Hippocampal formation (tissue), 2 donors: ENCODE measurements at places on chromosomes 7 and 10.

DNA sequence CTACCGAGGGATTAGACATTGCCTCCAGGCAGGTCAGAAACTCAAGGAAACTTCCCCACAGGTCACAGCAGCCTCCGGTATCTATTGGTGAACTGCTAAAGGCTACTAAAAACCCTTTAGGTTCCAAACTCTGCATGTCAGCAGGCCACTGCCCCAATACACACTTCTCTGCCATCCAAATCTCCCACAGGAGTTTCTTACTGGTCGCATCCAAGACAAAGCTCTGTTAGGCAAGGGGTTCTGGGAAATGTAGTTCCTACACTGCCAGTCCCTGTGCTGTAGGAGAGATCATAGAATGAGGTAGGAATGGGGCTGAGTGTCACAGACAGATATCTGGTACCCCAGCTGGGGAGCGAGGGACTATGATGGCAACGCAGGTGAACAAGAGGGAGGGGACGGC lies 757.0 kb upstream of the C7orf33 start:
- DNase-seq, result no peak

DNA sequence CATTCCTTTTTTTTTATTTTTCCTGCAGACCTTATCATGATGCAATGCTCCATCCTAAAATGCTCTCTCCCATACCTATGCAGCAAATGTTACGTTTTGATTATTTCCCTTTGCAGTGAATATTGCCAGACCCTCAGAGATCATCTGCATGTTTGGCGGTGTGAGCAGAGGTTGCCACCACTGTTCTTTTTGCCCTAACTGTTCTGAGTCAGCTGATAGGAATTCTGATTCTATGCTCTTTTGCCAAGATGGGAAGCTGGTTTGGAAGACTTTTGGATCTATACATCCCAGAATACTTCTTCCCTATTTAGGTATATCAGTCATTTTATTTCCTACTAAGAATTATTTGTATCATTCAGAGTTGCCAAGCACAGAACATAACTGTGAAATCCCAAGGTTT lies 130.5 kb downstream of the KLF6 start:
- DNase-seq, result no peak

DNA sequence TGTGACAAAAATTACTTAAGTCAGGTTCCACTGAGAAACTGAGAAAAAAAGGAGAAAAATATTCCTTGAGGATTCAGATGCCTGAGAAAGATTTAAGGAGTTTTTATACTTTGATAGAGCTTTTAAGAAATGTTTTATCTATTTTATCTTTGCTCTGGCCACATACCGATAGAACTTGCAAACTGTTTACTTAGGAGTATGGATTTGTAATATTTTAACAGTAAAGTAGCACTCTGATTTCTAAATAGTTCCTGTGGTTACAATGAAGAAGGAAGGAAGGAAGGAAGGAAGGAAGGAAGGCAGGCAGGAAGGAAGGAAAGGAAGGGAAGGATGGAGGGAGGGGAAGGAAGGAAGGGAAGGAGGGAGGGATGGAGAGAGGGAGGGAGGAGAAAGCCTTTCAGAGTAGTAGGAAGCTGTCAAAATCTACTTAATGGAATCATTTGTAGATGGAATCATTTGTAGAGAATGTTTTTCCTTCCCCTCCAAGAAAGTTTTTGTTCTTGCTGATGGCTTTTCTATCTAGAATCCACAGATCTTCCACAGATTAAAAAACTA lies 489.0 kb upstream of the ANKRD30A start:
- DNase-seq, result no peak

DNA sequence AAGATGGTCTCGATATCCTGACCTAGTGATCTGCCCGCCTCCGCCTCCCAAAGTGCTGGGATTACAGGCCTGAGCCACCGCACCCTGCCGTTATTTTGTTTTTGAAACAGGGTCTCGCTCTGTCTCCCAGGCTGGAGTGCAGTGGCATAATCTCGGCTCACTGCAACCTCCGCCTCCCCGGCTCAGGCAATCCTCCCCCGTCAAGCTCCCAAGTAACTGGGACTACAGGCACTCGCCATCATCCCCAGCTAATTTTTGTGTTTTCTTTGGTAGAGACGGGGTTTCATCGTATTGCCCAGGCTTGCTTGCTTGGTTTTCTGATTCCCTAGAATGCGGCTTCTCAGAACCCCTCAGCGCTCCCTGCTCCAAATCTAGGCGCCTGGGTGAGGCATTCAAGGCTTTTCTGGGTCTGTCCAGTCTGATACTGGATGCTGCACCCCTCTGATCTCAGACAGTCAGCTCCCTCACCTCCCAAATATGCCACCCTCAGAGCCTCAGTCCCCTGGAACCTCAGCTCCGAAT lies 1.3 kb downstream of the TFR2 start:
- DNase-seq, result no peak

GRCh38 chr7:70489813-70490212 lies 642.1 kb upstream of the GALNT17 start:
- no peak for DNase-seq

DNA sequence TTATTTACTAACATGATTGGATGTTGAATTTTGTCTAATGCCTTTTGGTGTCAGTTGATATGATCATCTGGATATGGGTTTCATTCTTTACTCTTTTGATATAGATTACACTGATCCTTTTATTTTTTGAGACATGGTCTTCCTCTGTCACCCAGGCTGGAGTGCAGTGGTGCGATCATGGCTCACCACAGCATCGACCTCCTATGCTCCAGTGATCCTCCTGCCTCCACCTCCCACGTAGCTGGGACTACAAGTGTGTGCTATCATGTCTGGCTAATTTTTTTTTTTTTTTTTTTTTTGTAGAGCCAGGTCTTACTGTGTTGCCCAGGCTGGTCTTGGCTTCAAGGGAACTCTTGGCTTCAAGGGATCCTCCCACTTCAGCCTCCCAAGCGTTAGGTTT lies 27.1 kb downstream of the BMS1 start:
- no peak for DNase-seq

GRCh38 chr10:14414901-14415300 lies 84.2 kb upstream of the FRMD4A start:
- no peak for DNase-seq

DNA sequence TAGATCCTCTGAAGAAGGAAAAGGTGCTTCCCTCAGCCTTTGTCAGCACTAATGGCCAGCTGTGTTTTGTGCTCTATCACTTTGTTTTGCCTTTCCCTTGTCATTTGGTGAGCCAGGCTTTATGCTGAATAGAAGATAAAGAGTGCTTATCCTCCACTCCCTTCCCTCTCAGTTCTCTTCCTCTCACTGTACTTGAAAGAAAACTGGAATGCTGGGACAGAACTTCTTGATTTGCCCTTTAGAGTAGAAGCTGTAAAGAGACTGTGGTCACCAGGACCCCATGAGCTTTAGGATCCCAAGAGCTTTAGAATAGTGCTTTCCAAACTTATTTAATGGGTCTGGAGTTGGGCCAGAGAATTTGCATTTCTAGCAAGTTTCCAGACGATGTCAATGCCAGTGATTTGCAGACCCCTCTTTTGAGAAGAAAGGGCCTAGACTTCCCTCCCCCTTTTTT lies 81.4 kb downstream of the LRRC4 start:
- DNase-seq, result no peak

GRCh38 chr7:79090543-79090942 lies 362.9 kb downstream of the MAGI2 start:
- DNase-seq, result no peak

GRCh38 chr10:73865459-73866442 lies 8.6 kb downstream of the CAMK2G start:
- DNase-seq, result peak; percentile 33

DNA sequence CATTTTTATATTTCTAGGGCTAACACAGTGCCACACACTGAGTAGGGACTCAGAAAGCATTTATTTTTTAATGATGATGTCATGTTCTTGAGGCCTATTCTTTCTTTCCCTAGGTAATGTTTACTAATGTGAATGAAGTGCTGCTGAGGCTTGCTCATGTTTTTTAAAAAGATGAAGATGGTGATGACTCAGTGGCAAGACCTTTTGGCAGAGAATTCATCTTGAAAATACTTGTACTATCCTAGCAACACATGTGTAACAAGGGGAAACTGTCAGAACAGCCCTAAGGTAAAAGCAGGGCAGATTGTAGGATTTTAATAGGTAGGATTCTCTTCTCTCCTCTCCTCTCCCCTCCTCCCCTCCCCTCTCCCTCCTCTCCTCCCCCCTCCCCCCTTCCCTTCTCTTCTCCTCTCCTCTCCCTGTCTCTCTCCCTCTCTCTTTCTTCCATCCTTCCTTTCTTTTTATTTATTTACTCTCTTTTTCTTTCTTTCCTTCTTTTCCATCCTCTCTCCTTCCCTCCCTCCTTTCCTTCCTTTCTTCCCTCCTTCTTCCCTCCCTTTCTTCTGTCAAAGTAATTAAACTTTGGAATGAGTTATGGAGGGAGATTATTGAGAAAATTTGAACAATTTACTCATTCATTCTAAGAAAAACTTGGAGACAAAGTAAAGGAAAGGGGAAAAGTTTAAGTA lies 75.3 kb downstream of the ZNF92 start:
- DNase-seq, result no peak

DNA sequence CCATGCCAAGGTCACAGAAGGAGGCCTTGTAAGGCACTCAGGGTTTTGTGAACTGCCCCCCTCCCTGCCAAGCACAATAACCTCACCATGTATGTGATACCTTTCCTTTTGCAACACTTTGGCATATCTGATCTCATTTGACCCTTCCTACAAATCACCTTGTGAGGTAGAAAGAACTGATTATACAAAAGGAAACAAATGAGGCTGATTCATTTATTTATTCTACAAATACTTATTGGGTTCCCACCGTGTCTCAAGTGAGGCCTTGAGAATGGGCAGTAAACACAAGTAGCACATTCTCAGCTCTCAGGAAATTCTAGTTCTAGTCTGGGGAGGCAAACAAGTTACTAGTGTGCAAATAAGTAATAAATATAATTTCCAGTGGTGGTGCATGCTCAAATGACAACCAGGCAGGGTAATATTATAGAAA lies 19.6 kb downstream of the PLCE1 start:
- DNase-seq, result no peak

DNA sequence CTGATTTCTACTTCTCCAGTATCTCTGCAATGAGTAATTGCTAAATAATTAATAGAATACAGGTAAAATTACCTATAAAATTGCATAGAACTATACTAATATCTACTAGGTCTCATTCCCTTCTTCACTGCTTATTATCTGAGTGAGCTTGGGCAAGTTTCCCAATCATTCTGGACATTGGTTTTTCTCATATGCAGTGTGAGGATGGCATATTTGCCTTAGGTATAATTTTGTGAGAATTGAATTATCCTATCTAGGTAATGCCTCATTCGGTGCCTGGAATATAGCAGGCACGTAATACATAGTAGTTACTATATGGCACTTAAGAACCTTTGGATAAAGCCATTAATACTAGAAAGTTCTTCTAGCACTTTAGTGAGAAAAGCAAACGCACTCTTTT lies 434.7 kb downstream of the GATA3 start:
- DNase-seq, result no peak

DNA sequence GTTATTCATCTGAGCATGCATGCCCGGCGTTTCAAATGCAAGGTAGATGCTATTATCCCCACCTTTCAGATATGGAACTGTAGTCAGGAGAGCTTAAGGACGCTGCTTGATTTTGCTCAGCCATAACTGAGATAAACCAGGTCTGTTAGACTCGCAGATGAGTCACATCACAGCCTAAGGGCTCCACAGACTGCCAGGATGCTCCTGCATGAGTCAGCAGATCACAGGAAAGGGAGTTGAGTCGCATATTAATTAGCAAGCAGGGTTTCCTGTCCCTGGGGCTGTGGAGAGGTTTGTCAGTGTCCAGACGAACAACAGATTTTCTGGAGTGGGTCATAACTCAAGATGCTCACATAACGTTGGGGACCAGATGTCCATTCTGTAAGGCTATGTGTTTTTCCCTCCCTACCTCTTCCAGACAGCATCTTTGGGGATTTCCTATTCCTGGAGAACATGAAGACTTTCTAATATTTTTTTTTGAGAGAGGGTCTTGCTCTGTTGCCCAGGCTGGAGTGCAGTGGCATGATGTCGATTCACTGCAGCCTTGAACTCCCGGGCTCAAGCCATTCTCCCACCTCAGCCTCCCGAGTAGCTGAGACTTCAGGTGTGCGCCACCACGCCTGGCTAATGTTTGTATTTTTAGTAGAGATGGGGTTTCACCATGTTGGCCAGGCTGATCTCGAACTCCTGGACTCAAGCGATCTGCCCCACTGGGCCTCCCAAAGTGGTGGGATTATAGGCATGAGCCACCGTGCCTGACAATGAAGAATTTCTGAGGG lies 36.7 kb downstream of the PFKFB3 start:
- no peak for DNase-seq

DNA sequence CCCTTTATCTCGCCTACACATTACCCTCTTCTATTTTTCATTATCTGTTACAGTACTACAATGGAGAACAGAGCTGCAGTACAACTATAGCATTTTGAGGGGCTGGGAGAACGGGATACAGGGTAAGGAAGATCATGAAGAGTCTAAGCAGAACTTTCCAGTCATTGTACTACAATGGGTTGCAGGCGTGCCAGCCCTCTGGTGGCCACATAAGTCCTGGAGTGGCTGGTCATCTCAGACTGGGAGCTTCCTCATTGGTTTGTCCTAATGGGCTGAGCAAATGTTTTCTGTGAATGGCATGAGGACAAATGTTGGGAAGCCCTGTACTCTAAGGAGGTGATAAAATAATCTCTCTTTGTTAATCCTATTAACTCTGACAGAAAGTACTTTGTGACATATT lies 33.0 kb downstream of the TMEM106B start:
- DNase-seq, result no peak

- DNase-seq, result no peak
Observed at GRCh38 chr10:72238392-72239175, 22.5 kb upstream of the ASCC1 start.

- no peak for DNase-seq
Observed at GRCh38 chr7:29149036-29149435, 2.7 kb upstream of the CPVL start.

DNA sequence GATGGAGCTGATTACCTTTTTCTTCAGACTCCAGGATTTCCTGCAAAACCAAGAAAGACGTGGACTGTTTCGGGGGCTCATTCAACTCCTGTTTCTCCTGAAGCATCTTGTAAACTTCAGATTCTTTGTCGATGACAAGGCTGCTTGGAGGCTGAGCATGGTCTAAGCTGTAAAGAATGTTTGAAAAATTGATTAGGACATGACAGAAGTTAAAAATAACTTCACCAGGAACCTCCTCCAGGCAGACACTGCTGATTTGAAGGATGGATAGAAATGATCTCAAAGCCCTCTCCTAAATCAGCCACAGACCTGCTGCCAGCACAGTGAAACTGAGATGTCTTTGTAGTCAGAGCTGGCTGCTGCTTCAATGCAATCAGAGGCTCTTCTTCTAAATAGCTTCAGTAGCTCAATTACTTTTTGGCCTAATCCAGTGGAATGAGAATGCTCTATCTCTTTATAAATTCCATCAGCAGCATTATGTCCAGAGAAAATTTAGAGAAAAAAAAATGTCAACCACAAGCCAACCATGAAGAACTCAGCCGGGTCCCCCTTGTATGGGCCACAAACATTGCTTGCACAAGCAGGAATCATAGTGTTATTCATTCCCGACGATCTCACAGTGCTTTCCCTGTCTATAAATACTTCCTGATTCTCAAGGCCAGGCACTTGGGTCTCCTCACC lies 43.5 kb downstream of the PDLIM1 start:
- DNase-seq, result no peak
